ENCODE measurements at places on chromosomes 4 and X.

GRCh38 chr4:151325111-151325948, at the start of gene SH3D19:
Gene SH3D19, minus strand, starts transcription at chr4:151325605. Its CDS starts 253 bp downstream, at chr4:151325352.
- DNase-seq: no peak

GRCh38 chr4:111208970-111209369, 586.1 kb upstream of the PITX2 start:
- no peak for DNase-seq

- DNase-seq: no peak
Observed at GRCh38 chrX:15942307-15942706, 87.7 kb upstream of the AP1S2 start.

GRCh38 chr4:169102026-169102425, 92.0 kb upstream of the CBR4 start:
- no peak for DNase-seq

- no peak for DNase-seq
Observed at GRCh38 chr4:73904491-73904890, 35.3 kb downstream of the CXCL1 start.

- DNase-seq: no peak
Observed at GRCh38 chrX:77493677-77494553, 46.7 kb downstream of the FGF16 start.

DNA sequence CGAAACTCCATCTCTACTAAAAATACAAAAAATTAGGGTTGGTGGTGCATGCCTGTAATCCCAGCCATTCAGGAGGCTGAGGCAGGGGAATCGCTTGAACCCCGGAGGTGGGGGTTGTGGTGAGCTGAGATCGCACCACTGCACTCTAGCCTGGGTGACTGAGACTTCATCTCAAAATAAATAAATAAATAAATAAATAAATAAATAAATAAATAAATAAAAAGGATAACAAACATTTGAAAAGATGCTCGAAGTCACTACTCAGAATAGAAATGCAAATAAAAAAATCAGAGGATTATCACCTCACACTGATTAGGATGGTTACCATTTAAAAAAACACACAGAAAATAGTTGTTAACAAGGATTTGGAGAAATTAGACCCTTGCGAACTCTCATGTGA, 73.8 kb downstream of the LARP1B start:
- no peak for DNase-seq

- DNase-seq: no peak
Observed at GRCh38 chr4:142274137-142274536, 572.0 kb downstream of the INPP4B start.

GRCh38 chr4:138217567-138217966, 24.6 kb downstream of the SLC7A11 start:
- no peak for DNase-seq

DNA sequence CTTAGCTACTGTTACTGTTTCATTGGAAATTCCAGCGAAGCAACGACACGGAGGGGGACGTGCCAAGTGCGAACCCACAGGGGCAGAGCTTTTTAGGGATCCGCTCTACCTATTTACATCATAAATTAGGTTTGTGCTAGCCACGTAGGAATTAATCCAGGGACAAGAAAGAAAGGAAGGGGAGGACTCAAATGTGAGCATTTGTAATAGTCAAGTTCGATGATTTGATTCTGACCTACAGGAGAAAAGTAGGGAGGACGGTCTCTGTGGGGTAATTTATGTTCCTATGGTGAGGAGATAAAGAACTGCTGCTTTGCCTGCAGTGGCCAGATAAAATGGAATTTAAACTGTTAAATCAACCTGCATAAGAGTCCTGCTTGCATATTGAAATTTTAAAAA, 1.7 kb downstream of the INTS6L start:
- DNase-seq: peak; percentile 71

DNA sequence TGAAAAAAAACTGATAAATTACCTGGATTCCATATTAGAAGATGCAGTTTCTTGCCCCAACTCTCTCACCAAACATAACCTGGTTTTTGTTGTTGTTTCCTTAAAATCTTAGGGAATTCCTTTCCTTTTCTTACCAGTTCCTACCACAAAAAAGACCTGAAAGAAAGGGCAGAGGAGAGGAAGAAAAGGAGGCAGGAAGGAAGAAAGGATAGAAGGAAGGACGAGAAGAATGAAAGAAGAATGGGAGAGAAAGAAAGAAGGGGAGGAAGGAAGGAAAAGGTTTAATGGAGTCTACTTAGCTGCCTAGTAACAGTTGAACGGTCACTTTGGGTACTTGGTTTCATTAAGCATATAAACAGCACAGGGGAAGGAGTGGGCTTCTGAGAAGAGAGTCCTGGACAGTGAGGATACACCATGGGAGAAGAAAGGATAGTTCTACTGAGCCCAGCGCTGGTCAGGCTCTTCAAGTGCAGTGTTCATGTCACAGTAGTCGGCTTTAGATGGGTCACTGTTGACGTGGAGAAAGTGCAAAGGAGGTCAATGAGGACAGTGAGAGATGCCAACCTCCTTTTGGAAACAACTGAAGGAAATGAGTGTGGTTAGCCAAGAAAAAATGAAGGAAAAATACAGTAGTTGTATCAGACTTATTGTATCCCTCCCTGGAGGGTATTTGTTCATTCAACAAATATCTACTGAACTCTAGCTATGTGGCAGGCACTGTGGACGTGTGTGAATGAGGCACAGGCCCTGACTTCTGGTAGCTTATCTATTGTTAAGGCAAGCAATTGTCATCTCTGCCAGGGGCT, 1.1 kb upstream of the CHIC2 start:
- DNase-seq: no peak

- DNase-seq: no peak
Observed at GRCh38 chr4:8727546-8728510, 135.3 kb downstream of the CPZ start.

DNA sequence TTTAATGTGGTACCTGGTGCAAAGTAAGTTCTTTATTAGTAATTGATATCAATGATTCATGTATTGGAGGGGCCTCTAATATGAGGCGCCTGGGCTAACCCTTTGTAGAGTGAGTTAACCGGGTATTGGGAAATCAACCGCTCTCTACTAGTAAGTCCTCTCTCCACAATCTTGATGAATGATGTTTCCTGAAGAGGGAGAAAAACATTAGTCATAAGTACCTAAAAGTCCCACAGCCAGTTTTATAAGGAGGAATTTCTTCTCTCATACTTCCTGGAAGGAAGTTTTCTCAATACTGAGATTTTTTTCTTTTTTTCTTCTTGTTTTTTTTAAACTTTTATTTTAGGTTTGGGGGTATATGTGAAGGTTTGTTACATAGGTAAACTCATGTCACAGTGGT, 62.3 kb downstream of the AGTR2 start:
- no peak for DNase-seq

DNA sequence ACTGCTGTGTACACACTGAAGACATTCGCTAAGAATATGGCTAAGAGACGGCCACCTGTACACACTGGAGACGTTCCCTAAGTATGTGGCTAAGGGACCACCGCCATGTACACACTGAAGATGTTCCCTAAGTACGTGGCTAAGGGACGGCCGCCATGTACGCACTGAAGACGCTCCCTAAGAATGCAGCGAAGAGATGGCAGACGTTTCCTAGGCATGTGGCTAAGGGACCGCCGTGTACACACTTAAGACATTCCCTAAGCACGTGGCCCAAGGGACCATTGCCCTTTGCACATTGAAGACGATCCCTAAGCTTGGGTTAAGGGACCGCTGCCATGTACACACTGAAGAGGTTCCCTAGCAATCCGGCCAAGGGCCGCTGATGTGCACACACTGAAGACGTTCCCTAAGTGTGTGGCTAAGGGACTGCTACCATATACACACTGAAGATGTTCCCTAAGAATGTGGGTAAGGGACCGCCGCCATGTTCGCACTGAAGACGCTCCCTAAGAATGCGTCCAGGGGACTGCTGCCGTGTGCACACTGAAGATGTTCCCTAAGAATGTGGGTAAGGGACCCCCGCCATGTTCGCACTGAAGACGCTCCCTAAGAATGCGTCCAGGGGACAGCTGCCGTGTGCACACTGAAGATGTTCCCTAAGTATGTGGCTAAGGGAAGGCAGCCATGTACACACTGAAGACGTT, 36.7 kb downstream of the DHRSX start:
- DNase-seq: no peak

- DNase-seq: no peak
Observed at GRCh38 chrX:102712216-102712966, at the start of gene GPRASP2. Gene GPRASP2, plus strand, starts transcription at chrX:102712448. Its CDS starts 2,422 bp downstream, at chrX:102714870.

- no peak for DNase-seq
Observed at GRCh38 chr4:154490583-154491340, 837 bp downstream of the DCHS2 start.

DNA sequence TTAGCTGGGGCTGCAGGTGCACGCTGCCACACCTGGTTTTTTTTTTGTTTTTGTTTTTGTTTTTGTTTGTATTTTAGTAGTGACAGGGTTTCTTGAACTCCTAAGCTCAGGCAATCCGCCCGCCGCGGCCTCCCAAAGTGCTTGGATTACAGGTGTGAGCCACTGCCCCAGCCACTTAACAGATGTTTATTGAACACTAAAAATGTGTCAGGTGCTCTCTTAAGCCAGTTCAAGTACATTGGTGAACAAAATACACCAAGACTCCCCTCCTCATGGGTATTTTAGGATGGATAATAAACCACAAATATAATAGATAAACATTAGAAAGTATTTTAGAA, 69.9 kb downstream of the TRAPPC11 start:
- no peak for DNase-seq

- DNase-seq: no peak
Observed at GRCh38 chr4:163467082-163467770, 6.3 kb downstream of the TKTL2 start.

DNA sequence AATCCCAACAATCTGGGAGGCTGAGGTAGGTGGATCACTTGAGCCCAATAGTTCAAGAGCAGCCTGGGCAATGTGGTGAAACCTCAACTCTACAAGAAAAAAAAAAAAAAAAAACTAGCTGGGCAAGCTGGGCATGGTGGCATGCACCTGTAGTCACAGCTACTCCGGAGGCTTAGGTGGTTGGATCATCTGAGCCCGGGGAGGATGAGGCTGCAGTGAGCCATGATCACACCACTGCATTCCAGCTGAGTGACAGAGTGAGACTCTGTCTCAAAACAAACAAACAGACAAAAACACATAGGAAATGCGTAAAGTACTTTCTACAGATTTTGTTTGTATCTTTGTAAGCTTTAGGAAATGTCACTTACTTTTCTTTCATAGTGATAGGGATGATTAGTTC, 307.2 kb upstream of the NR3C2 start:
- no peak for DNase-seq

GRCh38 chrX:124300405-124300804, 32.1 kb upstream of the TEX13D start:
- DNase-seq: no peak

GRCh38 chr4:169314906-169315305, 44.1 kb upstream of the SH3RF1 start:
- DNase-seq: no peak

GRCh38 chr4:121685257-121685656, 11.5 kb downstream of the ANXA5 start:
- DNase-seq: no peak

- peak; percentile 84 for DNase-seq
Observed at GRCh38 chr4:103008875-103009729, 10.4 kb downstream of the SLC9B1 start.

DNA sequence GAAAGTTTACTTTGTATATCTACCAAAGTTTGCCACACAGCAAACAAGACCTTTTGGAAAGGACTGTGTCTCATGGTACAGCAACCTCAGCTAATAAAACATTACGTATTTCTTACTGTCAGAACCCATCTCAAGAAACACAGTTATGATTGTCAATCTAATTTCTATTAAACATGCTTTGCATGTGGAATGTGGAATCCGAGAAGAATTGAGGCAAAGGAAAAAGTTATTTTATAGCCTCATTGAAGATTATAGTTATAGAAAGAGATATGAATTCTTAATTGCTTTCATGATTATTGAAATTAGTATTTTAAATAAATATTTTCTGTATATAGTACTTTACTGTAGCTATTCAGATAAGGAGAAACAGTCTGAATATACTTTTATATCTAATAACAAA, 5.4 kb downstream of the PCDH7 start:
- DNase-seq: no peak

- DNase-seq: no peak
Observed at GRCh38 chrX:78514852-78515251, 144.3 kb downstream of the RTL3 start.

- no peak for DNase-seq
Observed at GRCh38 chr4:55253948-55254593, 92.0 kb upstream of the SRD5A3 start.

DNA sequence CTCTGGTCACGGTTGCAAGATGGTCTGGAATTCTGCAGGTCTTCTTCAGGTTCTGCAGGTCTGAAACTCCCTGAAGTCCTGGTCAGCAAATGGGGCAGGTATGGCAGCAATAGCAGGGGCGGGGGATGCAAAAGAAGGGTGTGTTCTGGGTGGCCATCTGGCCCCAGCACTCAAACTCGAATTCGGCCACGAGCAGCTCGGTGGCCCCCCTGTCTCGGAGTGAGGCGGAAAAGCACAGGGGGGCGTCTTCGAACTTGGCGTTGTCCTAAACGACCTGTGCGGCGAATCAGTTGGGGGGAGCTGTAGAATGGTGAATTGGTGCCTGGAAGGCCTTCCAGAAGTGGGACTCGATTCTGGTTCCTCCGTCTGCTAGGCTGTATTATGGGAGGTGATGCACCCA, 2.1 kb downstream of the RTL5 start:
- DNase-seq: no peak

DNA sequence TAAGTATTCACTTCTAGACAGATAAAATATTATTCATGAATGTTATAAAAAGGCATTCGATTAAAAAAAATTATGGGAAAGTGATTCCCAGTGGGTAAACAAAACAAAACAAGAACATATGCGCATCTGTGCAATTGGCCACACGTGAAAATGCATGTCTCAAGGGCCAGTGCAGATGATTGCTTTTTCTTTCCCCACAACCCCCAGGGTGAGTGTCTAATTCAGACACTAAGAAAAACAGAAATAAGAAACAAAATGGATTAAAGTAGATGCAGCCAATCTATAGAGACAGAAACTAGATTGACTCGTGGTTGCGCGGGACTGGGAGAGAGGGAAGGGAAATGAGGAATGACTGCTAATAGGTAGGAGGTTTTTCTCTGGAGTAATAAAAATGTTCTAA, 49.5 kb downstream of the GPM6A start:
- no peak for DNase-seq

GRCh38 chr4:5925419-5926200, 32.7 kb upstream of the CRMP1 start:
- no peak for DNase-seq

- no peak for DNase-seq
Observed at GRCh38 chr4:2263926-2264321, 2.0 kb upstream of the MXD4 start.

DNA sequence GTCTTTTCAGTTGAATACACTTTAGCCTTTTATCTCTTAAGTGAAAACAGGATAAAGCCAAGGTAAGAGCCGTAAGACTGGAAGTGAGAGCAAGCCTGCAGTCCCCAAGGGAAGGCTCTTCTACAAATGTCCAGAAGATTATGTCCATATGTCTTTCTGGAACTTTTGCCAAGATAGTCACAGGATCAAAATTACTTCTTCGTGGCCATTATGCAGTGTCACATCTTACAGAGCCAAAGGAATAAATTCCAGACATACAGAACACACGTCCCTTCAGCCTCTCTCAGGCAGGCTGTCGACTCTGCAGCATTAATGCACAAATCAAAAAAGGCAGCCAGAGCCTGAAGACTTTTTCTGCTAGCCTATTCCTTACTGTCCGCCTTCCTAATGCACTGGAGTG, 10.9 kb upstream of the GATB start:
- no peak for DNase-seq

All from hematopoietic multipotent progenitor cell treated with erythropoietin and hydrocortisone succinate and interleukin-3 and kit ligand, for 15 days (in vitro differentiated cells).